Activated CD8-positive, alpha-beta memory T cell treated with anti-CD3 and anti-CD28 coated beads, Interleukin-2, amount 10 ng/mL, durations not matched to agents 7 days and 5 days (primary cell): ENCODE measurements at places on chromosomes 16 and 17.
A peak's percentile ranks its signal among the peaks of the same experiment; 100 is the strongest.

GRCh38 chr17:7027335-7027734, 4.5 kb downstream of the BCL6B start:
- no peak for DNase-seq

DNA sequence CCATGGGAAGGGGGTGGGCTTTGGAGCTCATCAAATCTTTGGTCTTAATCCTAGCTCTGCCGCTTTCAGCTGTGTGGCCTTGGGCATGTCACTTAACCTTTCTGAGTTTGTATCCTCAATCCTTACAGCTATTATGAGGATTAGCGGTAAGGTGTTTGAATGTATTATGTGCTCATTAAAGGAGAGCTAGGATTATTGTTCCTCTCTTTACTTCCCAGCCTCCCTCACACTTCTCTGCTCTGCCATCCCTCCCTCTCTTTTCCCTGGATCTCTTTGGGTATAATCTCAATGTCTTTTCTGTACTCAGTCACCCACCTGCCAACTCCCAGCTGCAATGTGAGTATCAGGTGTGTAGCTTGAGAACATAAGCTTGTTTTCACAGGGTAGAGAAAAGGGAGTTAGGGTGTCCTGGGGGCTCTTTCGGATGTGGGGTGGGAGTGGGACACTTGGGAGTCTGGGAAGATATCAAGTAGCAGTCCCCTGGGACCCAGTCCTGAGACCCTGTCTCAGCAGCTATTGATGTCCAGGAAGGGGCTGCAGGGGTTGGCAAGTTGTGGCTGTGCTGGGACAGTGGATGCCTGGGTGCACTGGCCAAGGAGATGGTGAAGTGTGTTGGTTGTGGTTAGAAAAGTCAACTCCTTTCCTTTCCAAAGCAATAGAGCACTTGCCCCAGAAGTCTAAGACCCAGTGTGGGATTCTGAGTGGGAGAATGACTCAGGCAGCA, 1.8 kb downstream of the EFNB3 start:
- no peak for DNase-seq

DNA sequence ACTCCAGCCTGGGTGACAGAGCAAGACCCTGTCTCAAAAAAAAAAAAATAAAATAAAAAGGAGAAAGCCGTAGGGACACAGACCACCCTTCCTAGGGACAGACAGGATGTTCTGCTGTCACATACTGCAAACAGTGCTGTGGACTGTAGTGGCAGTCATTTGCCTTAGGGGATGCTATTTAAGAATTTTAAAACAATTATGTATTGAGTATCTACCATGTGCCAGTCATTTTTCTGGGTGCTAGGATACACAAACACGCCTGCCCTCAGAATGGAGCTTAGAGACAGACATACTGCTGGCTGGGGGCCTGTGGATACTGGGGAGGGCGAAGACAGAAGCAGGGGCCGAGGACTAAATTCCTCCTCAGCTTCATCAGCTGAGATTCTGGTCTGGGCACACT, 45.5 kb downstream of the MRC2 start:
- DNase-seq = no peak

DNA sequence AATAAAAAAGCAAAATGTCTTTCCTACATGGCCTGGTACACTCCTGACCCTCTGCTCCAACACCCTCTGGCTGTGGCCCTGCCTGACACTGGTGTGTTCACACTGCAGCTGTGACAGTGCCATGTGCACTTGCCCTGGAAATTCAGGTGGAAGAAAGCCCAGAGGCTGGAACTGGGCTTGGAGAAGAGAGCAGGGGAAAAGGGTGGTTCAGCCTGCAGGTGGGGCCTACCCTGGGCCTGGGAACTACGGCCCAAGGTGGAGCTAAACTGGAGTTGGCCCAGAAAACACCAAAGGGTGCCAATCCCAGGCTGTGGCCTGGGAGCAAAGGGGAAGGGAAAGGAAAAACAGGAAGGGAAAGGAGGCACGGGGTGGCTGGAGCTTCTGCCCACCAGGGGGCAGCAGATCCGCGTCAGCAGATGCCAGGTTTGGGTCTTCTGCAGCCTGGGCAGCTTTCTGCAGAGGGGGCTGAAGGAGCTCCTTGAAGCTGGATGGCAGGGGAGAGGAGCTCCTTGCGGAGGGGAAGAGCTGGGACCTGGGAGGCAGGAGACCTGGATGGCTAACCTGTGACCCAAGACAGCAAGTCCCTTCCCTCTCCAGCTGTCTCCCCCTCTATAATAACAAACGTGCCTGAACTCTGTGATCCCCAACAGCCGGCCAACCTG, 15.4 kb upstream of the CTCF start:
- peak; percentile 81 for DNase-seq

- DNase-seq = no peak
Observed at GRCh38 chr17:60920107-60920506, 242.5 kb downstream of the BCAS3 start.

DNA sequence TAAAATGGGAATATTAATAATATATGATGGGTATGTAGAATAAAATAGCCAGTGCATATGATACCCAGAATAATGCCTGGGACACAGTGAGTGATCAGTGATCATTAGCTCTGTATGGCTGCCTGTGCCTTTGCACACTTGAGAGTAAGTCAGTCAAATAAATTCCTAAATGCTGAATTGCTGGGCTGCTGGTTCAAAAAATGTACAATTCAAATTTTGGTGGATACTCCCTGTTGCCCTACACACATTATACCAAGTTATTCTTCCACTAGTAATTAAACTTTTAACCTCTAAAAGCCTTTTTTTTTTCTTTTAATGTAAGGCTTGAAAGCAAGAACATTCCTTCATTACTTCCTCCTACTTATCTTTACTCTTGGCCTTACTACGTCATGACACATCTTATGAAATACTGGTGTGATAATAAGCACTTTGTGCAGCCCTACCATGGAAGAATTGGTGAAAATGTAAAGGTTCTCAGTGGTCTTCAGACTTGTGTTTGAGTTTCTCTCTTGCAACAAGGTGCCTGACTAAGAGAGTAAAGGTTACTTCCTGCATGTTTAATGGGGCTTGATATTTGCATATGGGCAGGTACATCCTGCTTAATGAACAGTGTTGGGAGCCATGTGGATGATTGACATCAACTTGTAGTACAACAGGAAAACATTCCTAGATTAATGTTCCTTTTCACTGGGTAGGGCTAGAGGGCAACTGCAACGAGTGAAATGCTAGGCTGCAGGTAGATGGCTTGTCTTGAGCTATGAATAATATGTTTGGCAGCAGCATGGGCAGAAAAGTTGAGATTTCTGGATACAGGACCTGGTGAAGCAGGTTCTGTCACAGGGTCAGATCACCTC, 84.3 kb downstream of the PRKCA start:
- no peak for DNase-seq

DNA sequence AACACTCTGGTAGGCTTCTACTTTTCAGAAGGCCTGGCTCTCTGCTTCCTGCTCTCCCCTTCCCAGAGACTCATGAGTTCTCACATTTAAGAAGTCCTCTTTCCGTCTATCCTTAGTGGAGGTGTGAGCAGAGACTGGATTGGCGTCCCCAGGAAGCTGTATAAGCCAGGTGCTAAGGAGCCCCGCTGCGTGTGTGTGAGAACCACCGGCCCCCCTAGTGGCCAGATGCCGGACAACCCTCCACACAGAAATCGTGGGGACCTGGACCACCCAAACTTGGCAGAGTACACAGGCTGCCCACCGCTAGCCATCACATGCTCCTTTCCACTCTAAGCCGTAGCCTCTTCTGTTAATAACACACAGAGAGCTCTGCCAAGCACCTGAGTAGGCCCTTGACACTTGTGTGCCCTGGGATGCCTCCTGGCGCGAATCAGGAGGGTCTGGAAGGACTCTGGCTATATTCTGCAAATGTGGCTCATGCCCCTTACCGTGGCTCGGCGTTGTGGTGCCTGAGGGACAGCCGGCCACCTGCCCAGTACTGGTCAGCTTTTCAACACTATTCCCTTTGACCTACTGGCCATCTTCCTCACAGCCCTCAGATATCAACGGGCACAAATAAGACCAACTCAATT, 13.9 kb downstream of the CYB5D2 start:
- DNase-seq = no peak

GRCh38 chr17:5553479-5553878, 30.8 kb downstream of the NLRP1 start:
- DNase-seq = no peak

DNA sequence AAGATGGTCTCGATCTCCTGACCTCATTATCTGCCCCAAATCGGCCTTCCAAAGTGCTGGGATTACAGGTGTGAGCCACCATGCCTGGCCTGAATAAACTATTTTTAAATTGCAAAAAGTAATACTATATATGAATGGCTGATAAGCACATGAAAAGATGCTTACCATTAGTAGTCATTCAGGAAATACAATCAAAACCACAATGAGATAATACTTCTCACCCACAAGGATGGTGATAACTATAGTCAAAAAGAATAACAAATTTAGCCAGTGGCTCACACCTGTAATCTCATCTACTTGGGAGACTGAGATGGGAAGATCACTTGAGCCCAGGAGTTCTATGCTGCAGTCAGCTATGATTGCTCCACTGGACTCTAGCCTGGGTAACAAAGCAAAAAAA, 2.4 kb upstream of the TACO1 start:
- DNase-seq = no peak

- DNase-seq = no peak
Observed at GRCh38 chr17:10761281-10761680, 31.5 kb upstream of the TMEM220 start.

GRCh38 chr16:57032931-57033330, 43.6 kb downstream of the NLRC5 start:
- no peak for DNase-seq

DNA sequence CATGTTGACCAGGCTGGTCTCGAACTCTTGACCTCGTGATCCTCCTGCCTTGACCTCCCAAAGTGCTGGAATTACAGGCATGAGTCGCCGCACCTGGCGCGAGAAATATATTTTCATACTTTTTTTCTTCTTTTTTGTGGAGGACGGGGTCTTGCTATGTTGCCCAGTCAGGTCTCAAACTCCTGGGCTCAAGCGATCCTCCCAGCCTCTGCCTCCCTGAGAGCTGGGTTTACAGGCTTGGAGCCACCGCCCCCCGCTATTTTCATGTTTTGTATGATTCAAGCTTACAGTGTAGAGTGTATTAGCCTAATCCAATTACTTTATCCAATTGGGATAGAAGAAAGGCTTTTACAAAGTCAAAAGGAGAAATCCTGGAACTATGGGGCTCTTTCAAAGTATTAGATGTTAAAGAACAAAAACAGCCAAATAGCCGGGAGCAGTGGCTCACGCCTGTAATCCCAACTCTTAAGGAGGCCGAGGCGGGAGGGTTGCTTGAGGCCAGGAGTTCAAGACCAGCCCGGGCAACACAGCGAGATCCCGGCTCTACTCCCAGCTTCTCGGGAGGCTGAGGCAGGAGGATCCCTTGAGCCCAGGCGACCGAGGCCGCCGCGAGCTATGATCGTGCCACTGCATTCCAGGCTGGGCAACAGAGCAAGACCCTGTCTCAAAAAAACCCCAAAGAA, 1.4 kb upstream of the MAP1LC3B start:
- no peak for DNase-seq

DNA sequence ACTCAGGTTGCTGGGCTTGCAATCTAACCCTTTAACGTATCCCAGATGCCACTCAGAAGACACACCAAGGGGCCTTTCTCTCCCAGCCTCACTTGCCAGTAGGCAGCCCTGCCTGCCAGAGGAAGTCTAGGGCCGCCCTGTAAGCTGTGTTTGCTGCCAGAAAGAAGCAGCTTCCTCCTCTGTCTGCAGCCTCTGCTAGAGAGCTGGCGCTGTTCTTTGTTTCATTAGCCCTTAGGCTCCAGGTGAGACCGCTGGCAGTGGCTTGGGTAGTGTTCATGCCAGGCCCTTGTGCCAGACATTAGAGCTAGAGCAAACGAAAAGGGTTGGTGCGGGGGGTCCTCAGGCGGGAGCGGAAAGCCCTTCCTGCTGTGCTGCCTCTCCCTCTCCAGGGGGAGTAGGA, 8.9 kb downstream of the CTRL start:
- DNase-seq = no peak

- DNase-seq = no peak
Observed at GRCh38 chr17:63538693-63539595, 11.3 kb upstream of the DCAF7 start.

- DNase-seq = no peak
Observed at GRCh38 chr17:72075995-72076677, 44.7 kb upstream of the SOX9 start.
